ENCODE measurements at places on chromosomes 3 and 15.

- no peak for DNase-seq
These were observed 93.8 kb downstream of the NSUN3 start for GRCh38 chr3:94156626-94157025.

- DNase-seq = no peak
These were observed 27.4 kb upstream of the NOX5 start for GRCh38 chr15:68987120-68987519.

DNA sequence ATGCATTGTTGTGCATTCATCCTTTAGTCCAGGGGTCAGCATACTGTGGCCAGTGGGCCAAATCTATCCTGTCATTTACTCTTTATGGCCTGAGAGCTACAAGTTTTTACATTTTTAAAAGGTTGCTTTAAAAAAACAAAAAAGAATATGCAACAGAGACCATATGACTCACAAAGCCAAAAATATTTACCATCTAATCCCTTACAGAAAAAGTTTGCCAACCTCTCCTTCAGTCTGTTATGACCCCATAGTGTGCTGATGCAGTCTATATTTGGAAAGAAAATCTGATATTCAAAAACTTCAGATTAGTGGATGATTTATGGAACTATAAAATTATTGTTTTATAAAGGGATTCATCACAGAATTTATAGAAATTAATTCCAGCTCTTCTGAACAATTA lies 237.5 kb upstream of the IL12A start:
- DNase-seq = no peak

DNA sequence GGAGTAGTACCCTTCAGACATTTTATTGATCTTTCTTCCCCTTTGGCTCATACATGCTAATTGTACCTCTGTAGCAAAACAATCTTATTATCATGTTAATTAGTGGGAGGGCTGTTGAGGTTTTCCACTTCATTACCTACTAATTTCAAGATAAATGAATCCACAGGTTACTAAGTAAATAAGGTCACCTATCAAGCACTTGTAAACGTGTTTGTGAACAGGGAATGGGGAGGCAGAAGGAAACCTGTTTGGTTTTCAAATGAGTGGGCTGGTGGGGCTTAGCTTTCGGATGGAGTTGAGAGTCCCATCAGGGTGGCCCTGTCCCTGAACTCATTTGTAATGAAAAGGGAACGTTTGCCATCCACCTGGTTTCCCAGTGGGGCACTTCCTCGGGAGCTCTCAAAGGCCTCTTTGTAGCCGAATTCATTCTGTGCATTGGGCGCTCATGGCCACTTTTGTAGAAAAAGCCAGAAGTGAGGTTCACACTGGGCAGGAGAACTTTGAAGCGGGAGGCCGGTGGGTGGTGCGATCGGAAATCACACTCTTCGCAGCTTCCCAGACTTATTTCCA lies 419.8 kb upstream of the NR2F2 start:
- DNase-seq = no peak

- no peak for DNase-seq
These were observed 129.9 kb downstream of the XXYLT1 start for GRCh38 chr3:195140816-195141793.

DNA sequence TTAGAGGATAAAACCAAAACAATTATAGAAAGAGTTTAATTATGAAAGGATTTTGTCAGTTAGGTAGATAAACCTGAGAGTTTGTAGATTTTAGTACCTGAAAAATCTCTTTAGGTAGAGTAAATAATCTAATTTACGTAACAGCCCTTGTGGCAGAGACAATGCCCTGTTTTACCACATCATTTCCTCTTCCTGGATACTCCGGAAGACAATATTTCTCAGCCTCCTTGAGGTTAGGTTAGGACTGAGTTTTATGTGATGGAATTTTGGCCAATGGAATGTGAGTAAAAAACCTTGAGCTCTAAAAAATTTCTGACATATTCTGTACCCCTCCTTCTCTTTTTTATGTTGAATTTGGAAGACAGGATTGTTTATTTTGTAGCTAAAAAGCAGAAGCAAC lies 50.7 kb upstream of the TPRG1 start:
- DNase-seq = no peak

DNA sequence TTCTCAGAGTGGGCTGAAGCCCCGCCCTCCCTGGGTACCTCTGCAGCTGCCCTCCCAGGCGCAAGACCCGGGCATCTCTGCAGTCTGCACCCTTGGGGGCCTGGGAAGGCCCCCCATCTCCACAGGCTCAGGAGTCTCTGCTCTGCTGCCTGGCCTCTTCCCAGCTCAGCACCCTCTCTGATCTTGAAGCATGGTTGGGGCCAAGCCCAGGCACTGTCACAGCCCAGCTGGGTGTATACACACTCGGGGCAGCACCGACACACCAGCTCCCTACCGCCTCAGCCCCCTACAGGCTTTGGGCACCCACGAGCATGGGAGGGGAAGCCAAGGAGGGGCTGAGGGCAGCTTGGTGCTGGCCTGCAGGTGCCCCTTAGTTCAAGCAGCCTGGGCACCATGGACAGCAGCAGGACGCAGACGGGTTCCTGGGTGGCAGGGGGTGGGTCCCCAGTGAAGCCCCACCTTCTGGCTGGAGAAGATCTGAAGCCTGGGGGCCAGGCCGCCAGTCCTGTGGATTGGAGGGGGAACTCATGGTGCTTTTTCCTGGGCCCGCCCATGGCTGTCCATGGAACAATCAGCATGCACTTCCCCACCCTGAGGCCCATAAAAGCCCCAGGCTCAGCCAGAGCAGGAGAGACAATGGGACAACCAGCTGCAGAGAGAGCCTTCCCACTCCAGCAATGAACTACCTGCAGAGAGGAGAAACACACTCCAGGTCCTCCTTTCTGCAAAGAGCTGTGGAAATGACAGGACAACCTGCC lies 170.6 kb downstream of the TJP1 start:
- DNase-seq = no peak

DNA sequence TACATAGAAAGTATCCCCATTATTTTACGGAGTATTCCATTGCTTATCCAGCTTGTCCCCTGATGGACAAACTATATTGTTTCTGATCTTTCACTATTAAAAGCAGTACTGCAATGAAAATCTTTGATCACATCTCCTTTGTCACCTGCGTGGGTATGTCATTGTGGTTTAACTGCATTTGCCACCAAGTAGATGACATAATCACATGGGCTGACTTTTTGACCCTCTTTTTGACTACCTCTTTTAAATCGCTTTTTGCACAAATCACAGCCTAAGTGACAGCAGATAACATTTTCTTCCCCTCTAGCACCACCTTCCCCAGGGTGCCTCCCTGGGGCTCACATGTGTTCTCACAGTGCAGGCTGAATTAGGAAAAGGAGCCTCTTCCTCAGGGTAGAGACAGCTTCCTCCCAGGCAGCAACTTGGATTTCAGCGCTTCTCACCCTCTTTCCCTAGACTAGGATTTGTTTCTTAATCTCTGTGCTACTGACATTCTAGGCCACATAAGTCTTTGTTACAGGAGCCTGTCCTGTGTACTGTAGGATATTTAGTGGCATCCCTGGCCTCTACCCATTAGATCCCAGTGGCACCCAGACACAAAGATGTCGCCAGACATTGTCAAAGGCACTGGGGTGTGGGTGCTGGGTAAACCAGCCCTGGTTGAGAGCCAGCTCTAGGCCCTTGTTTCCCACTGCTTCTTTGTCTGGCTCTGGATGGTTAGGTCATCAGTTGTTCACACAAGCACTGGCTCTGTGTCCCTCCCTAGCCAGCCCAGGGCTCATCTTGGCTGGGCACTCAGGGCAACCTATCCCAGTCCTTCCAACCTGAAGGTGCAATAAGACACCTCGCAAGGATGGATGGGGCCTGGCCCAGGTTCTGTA lies 1.3 kb upstream of the RBP1 start:
- DNase-seq = no peak

GRCh38 chr3:87148020-87148419 lies 79.1 kb upstream of the CHMP2B start:
- no peak for DNase-seq

DNA sequence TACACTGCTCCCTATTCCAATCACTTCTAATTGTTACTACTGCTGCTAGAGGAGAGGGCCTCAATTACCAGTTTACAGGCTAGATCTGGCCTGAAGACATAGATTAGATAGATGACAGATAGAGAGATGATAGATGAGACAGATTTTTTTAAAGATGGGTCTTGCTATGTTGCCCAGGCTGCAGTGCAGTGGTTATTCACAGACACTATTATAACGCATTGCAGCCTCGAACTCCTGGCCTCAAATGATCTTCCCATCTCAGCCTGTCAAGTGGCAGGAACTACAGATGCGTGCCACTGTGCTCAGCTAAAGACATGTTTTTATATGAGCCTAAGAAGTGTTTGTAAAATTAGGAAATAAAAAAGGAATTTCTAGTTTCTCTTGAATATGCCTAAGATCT lies 6.2 kb downstream of the SLC33A1 start:
- no peak for DNase-seq

GRCh38 chr3:189171707-189172106 lies at the start of gene TPRG1:
TSS of gene TPRG1 (plus strand) at chr3:189171971. CDS start at chr3:189207385, 35,414 bp downstream.
- no peak for DNase-seq

GRCh38 chr15:25664761-25665160 lies 198.4 kb downstream of the ATP10A start:
- DNase-seq = no peak

GRCh38 chr15:89364341-89364740 lies 29.7 kb upstream of the POLG start:
- DNase-seq = no peak

GRCh38 chr3:186381424-186382216 lies 19.6 kb upstream of the DGKG start:
- DNase-seq = no peak

GRCh38 chr3:128482666-128483656 lies 10.0 kb downstream of the GATA2 start:
- DNase-seq = no peak

DNA sequence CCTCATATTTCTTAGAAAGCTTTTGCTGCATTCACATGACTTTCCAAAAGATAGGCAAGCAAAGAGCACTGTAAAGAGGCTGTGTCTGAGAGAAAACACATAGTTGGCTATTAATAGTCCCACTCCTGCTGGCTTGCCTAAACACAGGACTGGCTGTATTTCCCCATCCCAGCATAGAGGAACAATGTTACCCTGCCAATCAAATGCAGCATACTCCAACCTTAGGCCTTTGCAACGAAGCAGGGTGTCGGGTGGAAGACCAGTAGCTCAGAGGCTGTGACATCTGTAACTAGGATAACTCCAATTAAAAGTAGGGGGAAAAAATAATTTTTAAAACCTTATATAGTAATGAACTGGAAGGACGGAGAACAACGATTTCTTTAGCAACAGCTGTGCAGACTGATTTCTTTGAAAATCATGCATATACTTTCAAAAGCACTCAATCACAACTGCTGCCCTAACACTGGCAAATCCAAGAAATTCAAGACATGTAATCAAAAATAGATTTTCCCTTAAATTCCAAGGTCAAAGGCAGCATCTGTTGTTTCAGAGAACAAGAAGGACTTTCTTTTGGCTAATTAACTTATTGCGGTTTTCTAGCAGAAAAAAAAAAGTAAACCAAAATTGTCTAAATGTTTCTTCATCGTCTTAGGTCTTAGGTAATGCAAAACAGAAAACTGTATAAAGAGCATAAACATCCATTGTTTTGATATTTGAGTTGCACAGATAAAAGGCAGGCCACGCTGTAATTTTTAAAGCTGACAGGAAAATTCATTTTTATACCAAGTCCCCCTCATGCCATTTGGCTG lies 139.3 kb downstream of the TNIK start:
- DNase-seq = no peak

DNA sequence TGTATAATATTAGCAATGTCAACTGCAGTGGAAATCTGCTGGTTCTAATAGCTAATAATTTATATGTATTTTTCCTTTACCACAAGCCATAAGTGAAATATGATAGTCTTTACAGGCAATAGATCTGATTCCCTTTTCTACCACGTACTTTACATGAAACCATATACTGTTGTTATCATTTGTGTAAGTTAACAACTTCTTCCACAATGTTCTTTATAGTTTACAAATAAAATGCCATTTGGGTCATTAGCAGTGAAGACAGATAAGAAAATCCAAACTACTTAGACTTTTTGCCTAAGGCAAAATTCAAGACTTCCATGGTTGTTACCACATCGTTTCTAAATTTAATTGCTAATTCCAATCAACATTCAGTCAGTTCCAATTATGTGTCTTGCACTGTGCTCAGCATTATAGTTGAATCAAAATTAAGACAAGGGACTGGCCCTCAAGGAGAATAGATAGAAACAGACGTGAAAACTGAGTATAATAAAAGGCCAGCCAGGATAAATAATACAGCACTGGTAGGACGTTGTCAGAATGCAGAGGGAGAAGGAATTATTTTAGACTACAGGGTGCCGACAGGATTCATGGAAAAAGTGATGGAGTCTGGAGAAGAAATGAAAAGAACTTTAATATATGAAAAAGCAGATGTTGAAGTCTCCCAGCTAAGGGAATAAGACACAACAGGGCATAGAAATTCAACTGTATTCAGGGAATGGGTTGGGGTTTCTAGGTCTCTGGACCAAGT lies 249.8 kb downstream of the ALCAM start:
- DNase-seq = no peak

- no peak for DNase-seq
These were observed 139.4 kb upstream of the PFN2 start for GRCh38 chr3:150110097-150110496.

DNA sequence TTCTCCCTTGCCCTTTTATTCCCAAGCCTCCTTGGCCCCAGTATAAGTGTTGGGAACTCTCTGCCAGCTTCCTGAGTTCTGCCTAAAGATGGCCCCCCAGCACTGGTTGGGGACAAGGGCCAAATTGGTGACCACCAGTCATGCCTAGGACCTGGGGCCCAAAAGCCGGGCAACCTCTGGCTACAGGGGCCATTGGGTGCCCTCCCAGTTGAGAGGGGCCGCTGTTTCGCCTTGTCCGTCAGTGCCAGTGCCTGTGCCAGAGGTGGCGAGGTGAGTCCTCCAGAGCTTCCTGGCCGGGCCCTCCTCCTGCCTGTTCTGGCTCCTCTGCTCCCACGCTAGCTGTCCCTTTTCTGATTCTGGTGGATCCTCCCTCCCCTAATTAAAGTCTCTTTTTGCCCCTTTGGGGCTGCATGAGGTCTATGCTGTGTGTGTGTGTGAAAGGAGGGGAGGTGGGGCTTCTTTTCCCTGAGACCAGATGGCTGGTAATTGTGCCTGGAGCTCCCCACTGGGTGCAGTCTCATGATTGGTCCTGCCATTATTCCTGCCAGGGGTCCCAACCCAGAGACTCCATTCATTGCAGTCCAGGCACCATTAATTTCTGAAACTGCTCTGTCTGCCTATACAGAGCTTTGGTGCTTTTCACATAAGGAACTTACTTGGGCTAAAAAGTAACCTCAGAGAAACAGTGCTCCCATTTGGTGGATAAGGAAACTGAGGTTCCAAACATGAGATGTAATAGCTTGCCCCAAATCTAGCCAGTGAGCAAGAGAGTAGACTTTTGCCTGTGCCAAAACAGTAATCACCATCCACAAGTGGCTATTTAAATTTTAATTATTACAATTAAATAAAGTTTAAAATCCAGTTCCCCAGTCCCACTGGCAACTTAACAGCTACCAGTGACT lies 3.1 kb upstream of the TTLL3 start:
- no peak for DNase-seq

- no peak for DNase-seq
These were observed 4.1 kb downstream of the CELF6 start for GRCh38 chr15:72315706-72316370.

DNA sequence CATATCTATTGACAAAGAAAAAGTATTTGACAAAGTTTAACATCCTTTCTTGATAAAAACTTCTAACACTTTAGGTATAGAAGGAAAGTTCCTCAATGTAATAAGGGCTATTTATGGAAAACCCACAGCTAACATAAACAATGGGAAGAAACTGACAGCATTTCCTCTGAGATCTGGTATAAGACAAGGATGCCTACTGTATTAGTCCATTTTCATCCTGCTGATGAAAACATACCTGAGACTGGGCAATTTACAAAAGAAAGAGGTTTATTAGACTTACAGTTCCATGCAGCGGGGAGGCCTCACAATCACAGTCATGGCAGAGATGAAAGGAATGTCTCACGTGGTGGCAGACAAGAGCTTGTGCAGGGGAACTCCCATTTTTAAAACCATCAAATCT lies 17.8 kb upstream of the CLDN1 start:
- no peak for DNase-seq
